H1 (cell line): ENCODE measurements at places on chromosomes 1 and 21. TPM values are rescaled to one million over a fixed set of nuclear protein-coding genes. Genes with fewer than 3 reads are reported as not detected.
A peak's percentile ranks its signal among the peaks of the same experiment; 100 is the strongest.

- no peaks in the 10 kb centered on the region for H3K36me3 ChIP-seq
- H3K27me3 ChIP-seq, result no peaks in the 10 kb centered on the region
- no peak overlapping the region for H3K4me3 ChIP-seq
- H3K4me1 ChIP-seq, result no peaks in the 10 kb centered on the region
- DNase-seq, result no peak
Measured at GRCh38 chr1:240282061-240282830, 190.6 kb downstream of the FMN2 start.

- H3K4me1 ChIP-seq, result peaks cover 7% of the 10 kb centered on the region
- DNase-seq, result no peak
Measured at GRCh38 chr1:226223157-226223785, at the start of gene MIXL1. MIXL1 (plus strand) TSS chr1:226223664; CDS start chr1:226223682, 18 bp downstream.

- no peaks in the 10 kb centered on the region; the same call in 1 of the 2 replicates for H3K27me3 ChIP-seq
- H3K27ac ChIP-seq, result no peak overlapping the region
- H3K36me3 ChIP-seq, result no peaks in the 10 kb centered on the region
Measured at GRCh38 chr1:56830052-56830451, 10.8 kb upstream of the FYB2 start.

Gene ADGRB2
- 15.6 and 29.0 TPM in 2 replicates for polyA plus RNA-seq

Gene TPM3
- 213 and 278 TPM in 2 replicates for polyA plus RNA-seq

GRCh38 chr1:22722901-22723550, 12.4 kb downstream of the EPHB2 start:
- no peaks in the 10 kb centered on the region for H3K4me1 ChIP-seq
- no peaks in the 10 kb centered on the region for H3K27me3 ChIP-seq
- H3K36me3 ChIP-seq, result no peaks in the 10 kb centered on the region
- H3K27ac ChIP-seq, result no peak overlapping the region
- H3K4me3 ChIP-seq, result no peak overlapping the region

DNA sequence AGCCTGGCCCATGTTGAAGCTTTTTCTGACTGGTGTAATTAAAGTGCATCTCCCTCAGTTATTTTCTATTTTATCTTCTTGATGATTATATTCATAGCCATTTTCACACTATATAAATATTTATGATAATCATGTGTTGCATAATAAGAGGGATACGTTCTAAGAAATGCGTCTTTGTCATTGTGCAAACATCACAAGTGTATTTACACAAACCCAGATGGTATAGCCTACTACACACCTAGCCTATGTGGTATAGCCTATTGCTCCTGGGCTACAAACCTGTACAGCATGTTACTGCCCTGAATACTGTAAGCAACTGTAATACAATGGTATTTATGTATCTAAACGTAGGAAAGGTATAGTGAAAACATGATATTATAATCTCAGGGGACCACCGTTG, 88.1 kb downstream of the BACH1 start:
- no peaks in the 10 kb centered on the region for H3K27me3 ChIP-seq
- DNase-seq, result no peak
- H3K36me3 ChIP-seq, result no peaks in the 10 kb centered on the region
- H3K4me1 ChIP-seq, result no peaks in the 10 kb centered on the region

Gene LCE3E
- polyA plus RNA-seq, result not detected in 2 replicates

Gene ERRFI1
- 18.2 and 23.4 TPM in 2 replicates for polyA plus RNA-seq

DNA sequence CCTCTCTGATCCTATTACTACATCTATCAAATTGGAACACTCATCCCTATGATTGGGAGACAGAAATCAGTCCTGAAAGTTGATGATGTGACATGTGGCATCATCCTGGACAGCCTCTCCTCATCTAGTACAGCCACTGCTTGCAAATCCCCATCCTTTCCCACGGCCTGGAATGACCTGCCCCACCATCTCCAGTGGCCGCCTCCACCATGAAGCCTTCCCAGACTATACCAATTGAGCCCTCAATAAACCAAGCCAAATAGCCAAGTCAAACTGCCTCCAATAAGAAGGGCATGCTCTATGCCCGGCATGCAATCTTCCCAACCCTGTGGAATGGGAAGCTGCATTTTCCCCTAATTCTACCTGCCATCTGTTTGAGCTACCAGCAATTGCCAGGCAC, 561 bp upstream of the ARHGEF19 start:
- peak overlapping the region; percentile 57; the same call in 1 of the 2 replicates for H3K4me3 ChIP-seq
- no peaks in the 10 kb centered on the region for H3K36me3 ChIP-seq
- H3K27me3 ChIP-seq, result peaks cover 9% of the 10 kb centered on the region

DNA sequence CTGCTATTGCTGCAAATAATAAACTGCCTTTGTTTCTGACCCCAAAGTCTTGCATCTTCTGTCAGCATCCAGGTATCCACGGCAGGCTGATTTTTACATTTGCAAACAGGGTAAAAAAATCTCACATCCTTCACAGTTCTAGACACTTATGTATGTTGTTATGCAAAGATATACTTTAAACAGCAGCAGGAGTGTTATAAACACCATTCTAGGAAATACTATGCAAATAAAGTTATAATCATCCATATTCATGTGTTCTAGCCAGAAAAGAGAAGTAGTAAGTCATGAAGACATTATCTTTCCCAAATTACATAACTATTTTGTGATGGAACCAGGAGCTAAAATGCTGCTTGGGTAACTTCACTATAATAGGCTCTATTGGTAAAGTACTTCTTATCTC, 534.2 kb downstream of the LTN1 start:
- H3K4me1 ChIP-seq, result no peaks in the 10 kb centered on the region
- no peak overlapping the region for H3K4me3 ChIP-seq
- H3K36me3 ChIP-seq, result no peaks in the 10 kb centered on the region
- H3K27me3 ChIP-seq, result no peaks in the 10 kb centered on the region

DNA sequence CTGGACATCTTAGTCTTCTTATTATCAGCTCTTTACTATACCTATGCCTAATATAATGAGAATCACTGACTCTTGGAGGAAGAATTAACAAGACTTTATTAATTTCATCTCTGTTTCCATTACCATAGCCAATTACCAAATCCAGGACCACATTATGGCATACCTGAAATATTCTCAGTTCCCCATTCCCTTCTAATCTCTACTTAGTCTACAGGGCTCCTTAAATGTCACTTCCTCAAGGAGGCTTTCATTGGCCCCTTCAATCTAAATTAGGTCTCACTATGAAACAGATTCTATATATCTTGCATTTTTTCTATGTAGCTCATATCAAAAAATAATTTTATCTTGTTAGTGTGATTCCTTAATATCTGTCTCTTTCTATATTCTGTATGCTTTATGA, 371.2 kb downstream of the PTBP2 start:
- H3K4me3 ChIP-seq, result no peak overlapping the region
- no peaks in the 10 kb centered on the region for H3K36me3 ChIP-seq
- H3K27me3 ChIP-seq, result no peaks in the 10 kb centered on the region
- DNase-seq, result no peak
- H3K4me1 ChIP-seq, result no peaks in the 10 kb centered on the region

GRCh38 chr1:27600498-27601175, 3.3 kb downstream of the AHDC1 start:
- no peak for DNase-seq
- no peaks in the 10 kb centered on the region for H3K36me3 ChIP-seq
- no peak overlapping the region for H3K4me3 ChIP-seq
- H3K27me3 ChIP-seq, result no peaks in the 10 kb centered on the region

Gene LENEP
- polyA plus RNA-seq, result 1.1 TPM in 1 of 2 replicates, not detected in the other

DNA sequence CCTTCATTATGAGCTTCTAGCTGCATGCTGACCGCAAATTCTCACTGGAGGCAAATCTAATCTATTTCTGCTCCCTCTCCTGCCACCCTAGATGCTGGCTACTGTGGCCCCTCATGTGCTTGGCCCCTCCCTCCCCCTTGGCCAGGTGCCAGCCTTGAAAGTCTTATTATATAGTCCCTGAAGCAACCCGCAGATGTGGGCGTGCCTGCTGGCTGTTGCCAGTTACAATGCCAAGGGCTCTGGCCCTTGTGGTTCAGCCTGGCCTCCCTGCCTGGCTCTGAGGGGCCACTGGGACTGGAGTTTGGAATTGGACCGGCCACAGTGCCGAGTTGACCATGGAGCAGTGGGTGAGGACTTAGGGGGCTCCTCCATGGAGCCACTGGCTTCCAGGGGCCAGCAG, 78.9 kb upstream of the ACTRT2 start:
- H3K27ac ChIP-seq, result no peak overlapping the region
- H3K36me3 ChIP-seq, result no peaks in the 10 kb centered on the region
- no peaks in the 10 kb centered on the region for H3K4me1 ChIP-seq
- no peak overlapping the region for H3K4me3 ChIP-seq
- no peak for DNase-seq

DNA sequence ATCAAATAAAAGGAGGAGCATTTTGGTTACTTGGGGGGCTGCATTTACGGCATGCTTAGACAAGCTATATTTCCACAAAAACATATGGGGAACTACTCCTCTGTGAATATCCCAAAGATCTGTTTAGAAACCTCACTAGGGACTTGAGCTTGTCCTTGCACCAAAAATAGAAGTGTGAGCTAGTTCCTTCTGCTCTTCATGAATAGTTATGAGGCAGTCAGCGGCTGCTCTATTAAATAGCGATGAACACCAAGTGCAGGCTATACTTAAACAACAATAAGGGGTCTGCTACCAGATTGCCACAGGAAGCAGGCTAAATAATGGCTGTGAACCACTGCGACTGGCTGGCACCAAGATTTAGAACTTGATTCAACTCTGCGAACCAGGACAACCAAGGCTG, 190.1 kb downstream of the PCP4 start:
- H3K27me3 ChIP-seq, result no peaks in the 10 kb centered on the region
- H3K36me3 ChIP-seq, result no peaks in the 10 kb centered on the region
- no peak overlapping the region for H3K4me3 ChIP-seq
- H3K4me1 ChIP-seq, result no peaks in the 10 kb centered on the region
- no peak for DNase-seq

Gene CCDC185
- polyA plus RNA-seq, result 0.06 TPM in 1 of 2 replicates, not detected in the other

Gene USP33
- 11.8 and 20.0 TPM in 2 replicates for polyA plus RNA-seq

Gene S100A7
- not detected in 2 replicates for polyA plus RNA-seq

Gene SLC6A9
- polyA plus RNA-seq, result 20.2 and 34.5 TPM in 2 replicates

Gene ANKRD35
- 1.4 and 1.6 TPM in 2 replicates for polyA plus RNA-seq

DNA sequence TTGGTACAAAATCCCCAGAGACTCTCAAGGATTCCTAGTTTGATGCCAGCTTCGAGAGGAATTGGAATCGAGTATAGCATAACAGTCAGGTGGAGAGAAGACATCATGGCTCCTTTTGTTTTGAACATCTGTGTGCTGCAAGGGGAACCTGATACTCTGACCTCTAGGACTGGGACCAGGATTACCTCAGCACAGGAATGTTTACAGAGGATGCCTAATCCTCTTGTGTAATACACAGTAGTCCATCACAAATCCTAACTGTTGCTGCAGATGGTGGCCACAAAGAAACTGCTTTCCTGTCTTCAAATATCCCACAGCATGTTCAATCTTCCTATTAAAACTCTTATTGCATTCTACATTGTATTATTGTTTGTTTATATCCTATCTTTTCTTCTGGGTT, 111.8 kb upstream of the PRMT6 start:
- no peak overlapping the region for H3K27ac ChIP-seq
- H3K4me3 ChIP-seq, result no peak overlapping the region
- no peaks in the 10 kb centered on the region for H3K4me1 ChIP-seq
- DNase-seq, result no peak

DNA sequence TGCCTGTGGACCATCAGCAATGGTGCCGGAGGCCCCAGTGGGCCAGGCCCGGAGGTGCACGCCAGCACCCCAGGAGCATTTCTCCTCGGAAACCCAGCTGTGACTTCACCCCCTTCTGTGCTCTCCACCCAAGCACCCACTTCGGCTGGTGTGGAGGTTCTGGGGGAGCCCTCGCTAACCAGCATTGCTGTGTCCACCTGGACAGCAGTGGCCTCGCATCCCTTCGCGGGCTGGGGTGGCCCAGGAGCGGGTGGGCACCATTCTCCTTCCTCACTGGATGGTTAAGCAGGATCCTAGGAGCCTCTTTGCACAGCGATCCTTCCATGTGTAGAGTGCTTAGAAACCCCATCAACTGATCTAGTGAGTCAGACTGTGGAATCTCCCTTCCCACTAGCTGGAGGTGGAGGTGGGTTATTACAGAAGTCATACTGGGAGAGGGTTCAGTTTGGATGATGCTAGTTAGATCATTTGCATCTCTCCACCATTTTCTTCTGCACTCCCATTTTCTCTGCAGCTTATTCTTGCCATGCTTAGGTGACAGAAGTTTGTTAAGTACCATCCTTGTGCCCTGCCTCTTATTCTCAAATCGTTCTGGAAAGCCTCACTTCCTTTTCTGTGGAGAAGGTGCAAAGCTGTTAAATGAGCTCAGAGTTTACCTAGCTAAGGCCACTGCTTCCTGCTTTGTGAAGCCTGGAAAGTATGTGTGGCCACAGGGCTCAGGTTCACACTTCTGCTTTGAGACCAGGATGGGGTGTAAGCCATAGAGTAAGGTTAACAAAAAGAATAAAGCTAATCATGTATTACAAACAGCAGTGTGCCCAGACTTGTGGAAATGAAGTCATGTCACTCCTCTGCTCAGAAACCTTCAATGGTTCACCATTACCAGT, 32.3 kb downstream of the TBX19 start:
- H3K4me1 ChIP-seq, result no peaks in the 10 kb centered on the region
- H3K36me3 ChIP-seq, result no peaks in the 10 kb centered on the region
- H3K4me3 ChIP-seq, result no peak overlapping the region
- DNase-seq, result no peak

DNA sequence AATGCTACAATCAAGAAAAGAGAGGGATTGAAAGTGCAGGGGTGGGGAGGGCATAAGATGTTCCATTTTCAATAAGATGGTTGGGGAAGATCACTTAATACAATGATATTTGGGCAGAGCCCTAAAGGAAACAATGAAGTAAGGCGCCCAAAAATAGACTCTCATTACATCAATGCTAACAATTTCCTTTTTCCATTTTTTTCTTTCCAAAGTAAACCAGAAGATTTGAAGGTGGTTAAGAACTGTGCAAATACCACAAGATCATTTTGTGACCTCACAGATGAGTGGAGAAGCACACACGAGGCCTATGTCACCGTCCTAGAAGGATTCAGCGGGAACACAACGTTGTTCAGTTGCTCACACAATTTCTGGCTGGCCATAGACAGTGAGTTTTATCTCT, 16.8 kb downstream of the IFNAR2 start:
- H3K27ac ChIP-seq, result no peak overlapping the region
- no peak overlapping the region for H3K4me3 ChIP-seq
- H3K4me1 ChIP-seq, result no peaks in the 10 kb centered on the region
- no peak for DNase-seq

GRCh38 chr1:229714964-229715603, 89.0 kb downstream of the URB2 start:
- H3K27ac ChIP-seq, result no peak overlapping the region
- H3K27me3 ChIP-seq, result no peaks in the 10 kb centered on the region
- no peaks in the 10 kb centered on the region for H3K36me3 ChIP-seq
- H3K4me3 ChIP-seq, result no peak overlapping the region

GRCh38 chr1:108886292-108886691, 9.5 kb downstream of the GPSM2 start:
- H3K4me1 ChIP-seq, result no peaks in the 10 kb centered on the region
- H3K27me3 ChIP-seq, result no peaks in the 10 kb centered on the region
- no peak for DNase-seq
- H3K27ac ChIP-seq, result no peak overlapping the region
- H3K36me3 ChIP-seq, result no peaks in the 10 kb centered on the region
